ENCODE measurements at places on chromosomes 1 and 21. TPM values are rescaled to one million over a fixed set of nuclear protein-coding genes. Genes with fewer than 3 reads are reported as not detected.

The TMEM82 gene
- 0.51 TPM for total RNA-seq

DNA sequence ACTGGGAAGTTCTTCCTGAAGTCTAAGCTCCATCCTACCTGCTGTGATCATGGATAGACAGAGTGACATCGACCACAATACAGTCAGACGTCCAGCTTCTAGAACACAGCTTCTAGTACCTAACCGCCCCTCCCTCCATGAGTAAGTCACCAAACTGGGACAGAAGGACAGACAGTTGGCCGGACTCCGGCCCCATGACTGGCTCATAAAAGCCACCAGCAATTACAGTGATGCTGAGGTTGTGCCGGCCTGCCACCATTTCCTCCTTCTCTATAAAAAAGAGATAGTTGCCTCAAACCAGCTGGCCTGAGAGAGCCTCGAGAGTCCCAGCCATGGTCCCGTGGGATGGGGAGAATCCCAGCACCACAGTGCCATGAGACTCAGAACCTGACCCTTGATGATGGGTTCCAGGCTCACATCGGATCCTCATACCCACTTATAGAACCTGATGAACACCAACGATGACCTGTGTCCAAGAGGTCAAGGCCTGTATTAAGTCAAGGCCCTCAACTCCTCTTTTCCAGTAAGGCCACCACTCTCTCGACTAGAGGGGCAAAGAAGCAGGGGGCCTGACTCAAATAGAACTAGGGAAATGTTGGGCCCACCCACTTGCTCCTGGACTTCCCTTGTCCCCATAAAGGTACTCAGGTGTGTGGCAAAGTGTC is 3.4 kb downstream of the MEF2D start:
- H3K4me3 ChIP-seq: no peak overlapping the region
- H3K27ac ChIP-seq: peak overlapping the region; percentile 34
- H3K4me1 ChIP-seq: peaks cover 71% of the 10 kb centered on the region
- no peaks in the 10 kb centered on the region for H3K36me3 ChIP-seq
- no peak for DNase-seq

GRCh38 chr1:65955503-65955902 is 162.8 kb downstream of the PDE4B start:
- no peak overlapping the region for H3K27ac ChIP-seq
- no peak overlapping the region for H3K4me3 ChIP-seq
- no peaks in the 10 kb centered on the region for H3K4me1 ChIP-seq
- H3K36me3 ChIP-seq: no peaks in the 10 kb centered on the region
- no peaks in the 10 kb centered on the region for H3K27me3 ChIP-seq
- DNase-seq: no peak

The DYNLT5 gene
- 13.2 TPM for total RNA-seq

- no peaks in the 10 kb centered on the region for H3K4me1 ChIP-seq
- H3K4me3 ChIP-seq: no peak overlapping the region
- no peaks in the 10 kb centered on the region for H3K27me3 ChIP-seq
- H3K27ac ChIP-seq: no peak overlapping the region
- peak; percentile 55 for DNase-seq
These were observed 6.5 kb downstream of the PLCH2 start for GRCh38 chr1:2482588-2482987.

DNA sequence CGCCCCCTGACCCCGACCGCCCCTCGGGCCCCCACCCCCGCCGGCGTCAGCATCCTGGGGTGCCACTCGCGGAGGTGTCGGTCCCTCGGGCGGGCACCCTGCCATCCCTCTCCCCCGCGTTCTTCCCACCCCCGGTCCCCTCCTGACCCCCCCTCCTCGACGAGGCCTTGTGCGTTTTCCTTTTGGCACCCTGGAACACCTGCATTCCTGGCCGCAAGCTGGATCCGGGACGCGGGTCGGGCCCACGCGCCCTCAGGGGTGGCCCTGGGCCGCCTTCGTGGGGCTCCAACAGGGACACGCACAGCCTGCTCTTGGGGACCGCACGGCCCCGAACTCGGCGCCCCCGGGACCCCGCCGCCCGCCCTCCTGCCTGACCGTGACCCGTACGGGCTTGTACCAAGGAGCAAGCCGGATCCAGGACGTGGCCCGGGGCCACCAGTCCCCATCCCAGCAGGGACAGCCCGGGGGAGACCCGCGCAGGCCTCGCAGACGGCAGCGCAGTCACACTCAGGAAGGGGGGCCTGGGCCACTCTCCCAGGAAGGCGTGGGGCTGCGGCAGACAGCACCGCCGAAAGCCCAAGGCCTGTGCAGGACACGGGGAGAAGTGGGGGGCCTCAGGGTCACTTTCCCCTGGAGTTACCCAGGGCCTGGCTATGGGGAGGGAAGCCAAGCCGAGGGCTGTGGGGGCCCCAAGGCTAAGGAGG is 579 bp upstream of the SLC19A1 start:
- no peaks in the 10 kb centered on the region for H3K27me3 ChIP-seq
- no peak for DNase-seq
- peaks cover 11% of the 10 kb centered on the region for H3K4me1 ChIP-seq
- H3K4me3 ChIP-seq: peak overlapping the region; percentile 96

DNA sequence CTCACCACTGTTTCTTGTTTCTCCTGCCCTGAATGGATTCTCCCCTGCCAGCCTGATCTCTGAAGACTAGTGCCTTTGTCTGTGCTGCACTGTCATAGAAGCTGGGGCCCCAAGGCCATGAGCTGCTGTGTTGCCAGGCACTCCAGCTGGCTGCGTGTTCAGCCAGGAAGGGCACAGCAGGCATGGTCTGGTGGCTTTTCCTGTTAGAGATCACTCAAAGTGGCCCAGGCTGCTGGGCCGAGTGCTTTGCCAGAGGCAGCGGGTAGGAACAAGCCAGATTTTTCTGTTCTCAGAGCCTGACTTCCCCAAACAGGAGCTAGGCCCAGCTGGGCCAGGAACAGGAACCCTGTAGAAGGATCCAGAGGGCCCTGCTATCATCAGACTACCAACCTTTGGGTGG is 5.2 kb downstream of the ADPRS start:
- H3K27ac ChIP-seq: no peak overlapping the region
- peaks cover 7% of the 10 kb centered on the region for H3K4me1 ChIP-seq
- H3K27me3 ChIP-seq: no peaks in the 10 kb centered on the region
- no peak for DNase-seq
- H3K4me3 ChIP-seq: no peak overlapping the region

GRCh38 chr1:54519709-54520108 is 28.3 kb upstream of the ACOT11 start:
- no peak overlapping the region for H3K27ac ChIP-seq
- H3K36me3 ChIP-seq: no peaks in the 10 kb centered on the region
- no peaks in the 10 kb centered on the region for H3K4me1 ChIP-seq
- no peak overlapping the region for H3K4me3 ChIP-seq

The PLCH2 gene
- 0.33 TPM for total RNA-seq

DNA sequence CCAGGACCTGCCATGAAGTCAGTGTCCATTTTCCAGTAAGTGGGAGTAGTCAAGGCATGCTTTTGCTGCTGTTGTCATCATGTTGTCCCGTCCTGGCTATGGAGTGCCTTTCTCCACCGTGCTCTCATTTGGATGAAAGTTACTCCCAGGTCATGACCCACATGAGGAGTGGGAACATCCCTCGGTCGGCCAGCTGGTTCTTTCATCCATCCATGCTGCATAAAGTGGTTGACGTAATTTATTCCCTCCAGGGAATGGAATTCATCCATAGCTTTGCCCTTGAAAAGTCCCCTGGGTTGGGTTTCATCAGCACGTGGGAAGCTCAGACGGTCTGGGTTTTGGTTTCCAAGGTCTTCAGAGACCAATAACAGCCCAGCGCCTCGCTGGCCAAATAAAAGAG is 11.6 kb downstream of the PLA2G2A start:
- no peaks in the 10 kb centered on the region for H3K4me1 ChIP-seq
- peaks cover 4% of the 10 kb centered on the region for H3K27me3 ChIP-seq
- no peak for DNase-seq
- no peak overlapping the region for H3K27ac ChIP-seq
- no peak overlapping the region for H3K4me3 ChIP-seq

The NIBAN1 gene
- total RNA-seq: 0.66 TPM

Data from cardiac muscle cell (in vitro differentiated cells and primary cell).